ENCODE measurements at places on chromosomes 7 and 10. TPM values are rescaled to one million over a fixed set of nuclear protein-coding genes. Genes with fewer than 3 reads are reported as not detected.

Gene OR6V1
- polyA plus RNA-seq, result not detected

Gene SLC16A9
- 41.8 TPM for polyA plus RNA-seq

Gene MRPS17
- polyA plus RNA-seq, result 16.9 TPM

Gene NXPH1
- polyA plus RNA-seq, result 0.14 TPM

Gene LIPN
- polyA plus RNA-seq, result not detected

Gene PRKCQ
- 14.0 TPM for polyA plus RNA-seq

Gene ADO
- 44.5 TPM for polyA plus RNA-seq

Gene TMEM273
- 3.0 TPM for polyA plus RNA-seq

Gene INTS15
- 32.6 TPM for polyA plus RNA-seq

Gene TMEM130
- polyA plus RNA-seq, result 5.2 TPM

Gene CNNM2
- polyA plus RNA-seq, result 10.0 TPM
